GM10248 (cell line): ENCODE measurements at places on chromosomes 5 and 9.
A peak's percentile ranks its signal among the peaks of the same experiment; 100 is the strongest.

GRCh38 chr9:114272739-114273431 lies 50.0 kb upstream of the ORM1 start:
- no peak for DNase-seq

DNA sequence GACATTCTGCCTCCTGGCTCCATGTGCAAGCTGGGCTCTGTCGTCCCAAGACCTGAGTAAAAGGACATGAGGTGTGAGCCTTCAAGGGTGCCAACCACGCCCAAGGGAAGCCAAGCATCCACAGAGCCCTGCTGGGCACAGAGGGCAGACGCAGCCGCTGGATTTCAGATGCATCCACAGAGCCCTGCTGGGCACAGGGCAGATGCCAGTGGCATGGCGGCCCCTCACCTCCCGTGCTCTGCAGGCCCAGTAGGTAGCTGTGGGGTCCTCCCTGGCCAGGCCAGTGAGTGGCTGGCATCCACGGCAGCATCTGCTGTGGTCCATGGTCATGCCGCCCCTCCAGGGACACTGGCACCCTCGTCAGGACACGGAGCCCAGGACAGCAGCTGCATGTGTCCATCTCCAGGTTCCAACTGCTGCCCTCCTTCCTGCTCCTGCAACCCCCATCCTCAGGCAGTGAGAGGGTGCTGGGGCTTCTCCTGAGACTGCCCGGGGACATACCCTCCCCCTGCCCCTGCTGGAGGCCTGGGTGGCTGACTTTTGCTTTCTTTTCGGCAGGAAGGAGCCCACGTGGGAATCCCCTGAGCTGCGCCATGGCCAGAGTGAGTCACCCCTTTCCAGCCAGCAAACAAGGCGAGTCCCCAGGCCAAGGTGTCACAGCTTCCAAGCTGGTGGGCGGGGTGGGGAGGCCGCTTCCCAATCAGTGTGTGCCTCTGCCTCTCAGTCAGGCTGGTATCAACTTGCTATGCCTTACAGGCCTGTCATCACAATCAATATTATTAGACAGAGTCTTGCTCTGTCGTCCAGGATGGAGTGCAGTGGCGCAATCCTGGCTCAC lies 4.0 kb upstream of the TRAF2 start:
- DNase-seq = peak; percentile 87

DNA sequence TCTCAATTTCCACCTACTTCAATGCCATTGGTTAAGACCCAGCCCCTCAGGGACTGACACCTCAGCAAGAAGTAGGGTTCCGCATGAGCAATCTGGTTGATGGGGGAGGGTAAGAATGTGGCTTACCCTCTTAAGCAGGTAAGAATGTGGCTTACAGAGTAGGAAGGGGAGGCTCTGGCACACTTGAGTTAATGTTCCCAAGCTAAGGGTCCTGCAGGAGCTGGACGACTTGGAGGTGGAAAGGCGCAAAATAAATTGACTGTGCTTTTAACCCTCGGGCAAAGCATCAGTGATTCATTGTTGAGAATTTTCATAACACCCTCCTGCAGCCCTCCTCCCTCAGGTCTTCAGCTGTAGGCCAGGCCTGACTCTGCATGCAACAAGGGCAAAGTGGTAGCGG lies 24.9 kb upstream of the ADRA1B start:
- no peak for DNase-seq

- no peak for DNase-seq
Measured at GRCh38 chr9:130212543-130213297, 40.5 kb downstream of the NCS1 start.

- DNase-seq = peak; percentile 17
Measured at GRCh38 chr5:322942-323879, 1.7 kb downstream of the AHRR start.

DNA sequence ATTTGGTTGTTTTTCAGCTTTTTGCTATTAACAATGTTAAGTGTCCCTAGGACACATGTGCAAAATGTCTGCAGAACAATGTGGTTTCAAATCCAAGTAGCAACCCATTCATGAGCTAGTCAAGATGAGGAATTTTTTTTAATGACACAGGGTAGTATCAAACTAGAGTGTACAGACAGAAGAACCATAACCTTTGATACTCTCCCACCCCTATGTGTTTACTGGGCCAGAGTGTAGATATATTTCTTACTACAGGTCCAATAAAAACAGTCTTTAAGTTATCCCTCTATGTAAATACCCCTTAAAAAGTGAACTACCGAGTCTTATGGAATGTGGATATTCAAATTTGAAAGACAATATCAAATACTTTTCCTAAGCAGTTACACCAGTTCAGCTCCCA lies 45.6 kb downstream of the AUH start:
- no peak for DNase-seq

GRCh38 chr5:103918668-103919367 lies 356.2 kb upstream of the NUDT12 start:
- DNase-seq = no peak

DNA sequence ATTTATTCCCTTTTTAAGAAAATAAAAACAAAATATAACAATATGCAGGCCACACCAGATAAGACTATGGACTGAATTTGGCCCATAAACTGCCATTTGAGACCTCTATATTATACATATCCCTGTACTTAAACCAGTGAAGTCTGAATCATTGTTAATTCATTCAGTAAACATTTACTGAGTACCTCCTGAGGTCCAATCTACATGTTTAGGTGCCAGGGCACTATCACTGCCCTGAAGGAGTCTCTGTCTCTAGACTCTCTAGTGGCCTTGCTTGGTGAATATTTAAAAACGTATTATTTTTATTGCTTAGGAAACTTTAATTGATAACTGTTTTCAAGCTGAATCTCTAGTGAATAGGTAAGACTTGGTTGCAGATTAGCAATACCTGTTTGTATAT lies 74.7 kb upstream of the ELL2 start:
- no peak for DNase-seq

- peak; percentile 57 for DNase-seq
Measured at GRCh38 chr5:14581891-14582796, 552 bp downstream of the OTULINL start.

DNA sequence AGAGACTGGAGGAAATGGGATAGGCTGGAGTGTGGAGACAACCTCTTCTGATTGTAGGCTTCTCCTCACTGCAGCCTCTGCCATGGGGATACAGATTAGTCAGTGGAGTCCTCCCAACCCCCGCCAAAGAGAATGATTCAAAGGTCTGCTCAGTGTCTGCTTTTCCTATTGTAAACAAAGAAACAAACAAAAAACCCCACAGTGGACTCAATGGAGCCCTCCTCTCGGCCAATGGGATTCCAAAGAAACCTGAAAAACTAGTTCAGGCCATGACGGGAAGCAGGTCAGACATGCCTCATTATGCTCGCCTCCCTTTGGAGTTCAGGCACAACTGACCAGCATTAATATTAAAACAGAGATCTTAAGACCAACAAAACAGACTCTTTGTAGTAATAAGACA lies 85.8 kb downstream of the SEC61B start:
- no peak for DNase-seq

GRCh38 chr9:1979741-1980367 lies 35.3 kb upstream of the SMARCA2 start:
- no peak for DNase-seq

DNA sequence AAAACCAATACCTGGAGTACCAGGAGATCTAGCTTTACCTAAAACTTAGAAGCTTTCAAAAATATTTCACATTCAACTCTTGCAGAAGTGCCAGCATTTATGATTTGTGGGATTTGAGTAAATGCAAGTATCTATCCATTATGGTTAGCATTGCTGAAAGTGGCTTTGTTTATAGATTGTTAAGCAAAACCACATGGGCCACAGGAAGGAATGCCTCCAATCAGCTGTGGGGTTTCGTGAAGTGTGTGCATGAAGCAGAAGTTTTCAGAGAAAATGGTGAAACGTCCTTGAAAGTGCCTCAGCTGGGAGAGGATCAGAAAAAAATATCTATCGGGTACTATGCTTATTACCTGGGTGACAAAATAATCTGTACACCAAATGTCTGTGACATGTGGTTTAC lies 4.2 kb downstream of the LECT2 start:
- no peak for DNase-seq

GRCh38 chr5:112142769-112143270 lies 276.3 kb downstream of the EPB41L4A start:
- DNase-seq = no peak

- DNase-seq = no peak
Measured at GRCh38 chr5:103476811-103477210, 85.8 kb downstream of the NUDT12 start.

- DNase-seq = peak; percentile 57
Measured at GRCh38 chr5:5492087-5492933, 69.8 kb downstream of the ICE1 start.

- no peak for DNase-seq
Measured at GRCh38 chr5:168809218-168809617, 230.1 kb upstream of the PANK3 start.

GRCh38 chr5:133334796-133335639 lies 277.3 kb downstream of the FSTL4 start:
- DNase-seq = no peak

- DNase-seq = no peak
Measured at GRCh38 chr9:76444322-76444929, 14.6 kb upstream of the GCNT1 start.

DNA sequence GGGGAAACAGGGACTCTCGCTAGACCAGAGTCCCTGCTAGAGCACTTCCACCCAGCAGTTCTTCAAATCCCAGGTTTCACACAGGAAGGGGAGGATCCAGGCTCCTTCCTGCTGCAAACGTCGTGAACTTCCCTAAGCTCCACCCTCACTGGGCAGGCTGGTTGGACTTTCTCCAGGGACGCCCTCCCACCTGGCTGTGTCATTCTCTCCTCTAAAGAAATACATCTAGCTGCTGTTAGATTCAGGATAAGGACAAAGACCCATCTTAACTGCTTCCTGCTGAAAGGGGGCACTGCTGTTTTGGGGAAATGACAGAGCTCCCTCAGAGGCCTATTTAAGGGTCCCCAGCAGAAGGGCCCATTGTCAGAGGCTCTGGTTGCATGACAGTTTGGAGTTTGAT lies 230.7 kb downstream of the SEMA6A start:
- no peak for DNase-seq

GRCh38 chr5:1550287-1551076 lies 26.7 kb upstream of the LPCAT1 start:
- peak; percentile 13 for DNase-seq

- DNase-seq = no peak
Measured at GRCh38 chr9:133580419-133580738, 28.8 kb downstream of the FAM163B start.

GRCh38 chr9:89008744-89009545 lies 17.7 kb downstream of the S1PR3 start:
- DNase-seq = no peak

DNA sequence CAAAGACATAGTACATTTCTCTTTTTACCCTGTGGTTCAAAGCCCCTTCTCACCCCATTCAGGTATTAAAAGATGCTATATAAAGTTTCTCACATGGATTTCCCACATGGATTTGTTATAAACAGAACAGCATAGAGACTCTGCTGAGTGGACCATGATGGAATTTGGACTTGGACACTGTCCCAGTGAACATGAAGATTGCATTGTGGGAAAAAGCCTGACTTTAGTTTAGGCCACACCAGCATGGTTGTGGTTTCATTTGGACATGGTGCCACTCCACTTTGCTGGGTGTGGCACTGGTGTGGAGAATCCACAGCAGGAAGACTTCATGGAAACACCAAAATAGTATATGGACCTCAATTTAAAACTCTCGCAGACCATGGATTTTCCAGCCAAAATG lies 124.6 kb downstream of the ARHGAP26 start:
- DNase-seq = no peak

DNA sequence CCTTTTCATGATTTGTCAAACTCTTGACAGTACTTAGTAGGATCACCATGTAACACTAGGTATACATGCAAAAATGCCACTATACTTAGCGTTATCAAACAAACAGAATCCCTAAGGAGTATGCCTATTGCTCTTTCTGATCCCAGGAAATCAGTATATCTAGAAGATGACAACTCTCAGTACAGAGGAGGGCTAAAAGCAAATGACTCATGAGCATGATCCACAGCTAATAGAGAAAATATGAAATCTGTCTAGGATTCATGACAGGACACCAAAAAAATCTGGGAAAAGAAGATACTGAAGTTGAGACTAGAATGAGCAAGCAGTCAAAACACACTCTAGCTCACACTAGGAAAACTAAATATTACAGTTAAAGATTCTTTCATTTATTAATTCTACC lies 89.2 kb downstream of the RAPGEF6 start:
- DNase-seq = no peak

- no peak for DNase-seq
Measured at GRCh38 chr9:128405780-128406171, 14.9 kb upstream of the CERCAM start.

DNA sequence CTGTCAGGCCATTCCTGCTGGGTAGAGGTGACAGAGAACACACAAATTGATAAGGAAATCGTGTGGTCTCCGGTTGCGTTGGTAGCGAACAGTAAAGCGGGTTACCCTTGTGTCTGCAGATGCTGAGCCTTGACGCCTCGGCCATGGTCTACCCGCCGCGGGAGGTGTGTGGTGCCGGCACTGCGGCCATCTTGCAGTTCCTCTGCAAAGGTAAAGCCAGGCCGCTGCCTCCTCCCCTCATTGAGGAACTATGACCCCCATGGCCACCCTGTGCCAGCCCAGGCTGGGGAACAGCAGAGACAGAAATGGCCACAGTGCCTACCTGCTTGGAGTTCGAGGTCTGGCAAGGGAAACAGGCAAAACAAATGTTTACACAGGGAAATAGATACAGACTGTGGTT lies 16.3 kb downstream of the LRSAM1 start:
- no peak for DNase-seq

DNA sequence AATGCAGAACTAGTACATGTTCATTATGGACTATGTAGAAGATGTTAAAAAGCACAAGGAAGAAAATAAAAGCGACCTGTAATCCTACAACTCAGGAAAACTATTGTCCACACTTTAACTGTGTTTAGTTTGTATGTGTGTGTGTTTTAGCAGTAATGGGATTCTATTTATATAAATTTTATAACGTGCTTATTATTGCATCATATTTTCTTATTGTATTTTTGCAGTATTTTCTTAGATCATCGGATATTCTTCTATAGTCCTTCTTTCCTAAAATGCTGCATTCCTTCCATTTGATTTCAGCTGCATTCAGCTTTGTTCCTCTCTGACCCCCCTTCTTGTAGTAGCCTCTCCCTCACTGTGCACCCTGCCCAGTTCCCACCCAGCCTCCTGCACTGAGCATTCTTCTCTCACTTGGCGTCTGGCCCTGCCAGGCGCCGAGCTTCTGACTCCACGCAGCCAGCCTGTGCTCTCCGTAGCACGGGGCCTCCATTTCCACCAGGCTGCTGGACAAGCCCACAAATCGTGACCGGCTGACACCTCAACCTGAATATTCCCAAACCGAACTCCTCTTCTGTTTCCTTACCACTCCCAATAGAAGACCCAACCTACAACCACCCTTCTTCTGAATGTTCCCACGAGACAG lies 39.9 kb downstream of the MVB12B start:
- DNase-seq = no peak

DNA sequence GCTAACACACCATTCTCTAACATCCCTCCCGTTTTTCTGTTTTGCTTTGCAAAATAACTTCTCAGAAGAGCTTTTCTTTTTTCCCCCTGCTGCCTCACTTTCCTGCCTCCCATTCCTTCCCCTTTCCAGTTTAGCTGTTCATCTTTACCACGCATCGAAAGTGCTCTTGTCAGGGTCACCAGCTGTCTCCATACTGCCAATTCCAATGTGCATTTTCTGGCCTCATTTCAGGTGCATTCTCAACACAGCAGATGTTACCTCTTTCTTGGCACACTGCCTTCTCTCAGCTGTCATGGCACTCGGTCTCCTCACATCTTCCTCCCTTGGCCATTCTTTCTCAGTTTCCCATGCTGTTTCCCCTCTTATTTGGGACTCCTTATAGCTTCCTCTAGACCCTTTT lies 9.5 kb downstream of the ARSK start:
- DNase-seq = no peak

GRCh38 chr5:21711866-21712758 lies 1141.0 kb downstream of the CDH12 start:
- no peak for DNase-seq

- DNase-seq = no peak
Measured at GRCh38 chr5:61159070-61159469, 3.2 kb downstream of the SMIM15 start.
